CD4-positive, alpha-beta T cell treated with Interleukin-15 for 1 hour (primary cell): ENCODE measurements at places on chromosomes 13 and 19.

GRCh38 chr13:31213651-31214289 lies 14.0 kb downstream of the B3GLCT start:
- DNase-seq, result no peak

DNA sequence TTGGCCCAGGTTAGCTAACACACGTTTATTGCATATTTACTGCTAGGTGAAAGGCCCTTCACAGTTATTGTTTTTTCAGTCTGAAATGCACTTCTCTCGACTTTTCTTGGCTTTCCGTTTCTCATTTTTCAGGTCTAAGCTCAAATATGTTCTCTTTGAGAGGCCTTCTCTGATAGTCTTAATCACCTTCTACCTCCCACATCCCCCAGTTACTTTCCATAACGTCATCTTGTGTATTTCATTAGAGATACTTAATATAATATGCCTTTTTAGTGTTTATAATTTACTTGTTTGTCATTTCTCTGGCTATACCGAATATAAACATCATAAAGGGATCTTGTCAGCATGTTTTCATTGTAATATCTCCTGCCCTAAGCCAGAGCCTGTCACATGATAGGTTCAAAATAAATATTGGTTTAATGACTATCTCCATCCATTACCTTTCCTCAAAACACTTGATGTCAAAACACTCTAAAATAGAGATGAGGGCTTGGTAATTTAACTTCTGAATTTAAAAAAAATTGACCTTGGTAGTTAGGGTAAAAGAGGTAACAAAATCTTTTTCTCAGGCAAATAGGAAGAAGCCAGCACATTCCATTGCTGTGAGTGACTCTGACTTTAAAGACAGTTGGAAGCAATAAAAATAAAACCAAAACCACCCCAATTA lies 168.6 kb upstream of the RFC3 start:
- no peak for DNase-seq

- DNase-seq, result peak; percentile 72
These were observed 50.0 kb upstream of the GPR183 start for GRCh38 chr13:99357131-99357596.

GRCh38 chr13:39370554-39370953 lies 232.4 kb downstream of the LHFPL6 start:
- DNase-seq, result no peak

DNA sequence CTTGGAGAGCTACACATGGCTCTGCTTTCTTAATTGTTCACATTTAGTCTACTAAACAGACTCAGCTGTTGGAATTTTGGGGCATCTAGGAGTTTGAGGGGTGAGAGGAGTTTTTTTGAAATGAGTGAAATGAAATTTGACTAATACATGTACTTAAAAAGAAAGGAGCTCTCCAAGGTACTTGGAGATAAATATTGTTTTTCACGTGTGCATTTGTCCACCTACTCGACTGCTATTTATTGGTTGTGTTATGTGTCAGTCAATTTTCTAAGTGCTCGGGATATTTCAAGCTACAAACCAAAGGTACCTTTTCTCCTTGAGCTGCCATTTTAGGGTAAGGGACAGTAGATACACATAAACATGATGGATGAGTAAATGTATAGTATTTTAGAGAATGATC lies 697.0 kb downstream of the LIG4 start:
- DNase-seq, result no peak

- no peak for DNase-seq
These were observed 458.6 kb downstream of the DACH1 start for GRCh38 chr13:71408416-71408815.

DNA sequence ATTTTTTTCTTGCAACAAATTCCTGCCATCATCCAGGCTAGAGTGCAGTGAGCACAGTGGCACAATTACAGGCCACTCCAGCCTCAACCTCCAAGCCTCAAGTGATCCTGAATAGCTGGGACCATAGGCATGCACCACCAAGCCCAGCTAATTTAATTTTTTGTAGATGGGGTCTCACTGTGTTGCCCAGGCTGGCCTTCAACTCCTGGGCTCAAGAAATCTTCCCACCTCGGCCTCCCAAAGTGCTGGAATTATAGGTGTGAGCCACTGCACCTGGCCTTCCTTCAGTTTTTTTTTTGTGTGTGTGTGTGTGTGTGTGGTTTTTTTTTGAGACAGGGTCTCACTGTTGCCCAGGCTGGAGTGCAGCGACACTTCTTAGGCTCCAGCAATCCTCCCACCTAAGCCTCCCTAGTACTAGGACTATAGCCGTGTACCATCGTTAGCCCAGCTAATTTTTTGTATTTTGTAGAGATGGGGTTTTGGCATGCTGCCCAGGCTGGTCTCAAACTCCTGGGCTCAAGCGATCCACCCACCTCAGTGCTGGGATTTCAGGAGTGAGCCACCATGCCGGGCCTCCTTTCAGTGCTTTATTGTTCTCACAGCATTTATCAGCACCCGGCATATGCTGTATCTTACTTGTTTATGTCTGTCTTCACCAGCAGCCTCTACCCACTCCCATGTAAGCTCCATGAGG lies 5.9 kb upstream of the SRRM5 start:
- DNase-seq, result no peak

- no peak for DNase-seq
These were observed 163.5 kb downstream of the PAN3 start for GRCh38 chr13:28301839-28302238.

DNA sequence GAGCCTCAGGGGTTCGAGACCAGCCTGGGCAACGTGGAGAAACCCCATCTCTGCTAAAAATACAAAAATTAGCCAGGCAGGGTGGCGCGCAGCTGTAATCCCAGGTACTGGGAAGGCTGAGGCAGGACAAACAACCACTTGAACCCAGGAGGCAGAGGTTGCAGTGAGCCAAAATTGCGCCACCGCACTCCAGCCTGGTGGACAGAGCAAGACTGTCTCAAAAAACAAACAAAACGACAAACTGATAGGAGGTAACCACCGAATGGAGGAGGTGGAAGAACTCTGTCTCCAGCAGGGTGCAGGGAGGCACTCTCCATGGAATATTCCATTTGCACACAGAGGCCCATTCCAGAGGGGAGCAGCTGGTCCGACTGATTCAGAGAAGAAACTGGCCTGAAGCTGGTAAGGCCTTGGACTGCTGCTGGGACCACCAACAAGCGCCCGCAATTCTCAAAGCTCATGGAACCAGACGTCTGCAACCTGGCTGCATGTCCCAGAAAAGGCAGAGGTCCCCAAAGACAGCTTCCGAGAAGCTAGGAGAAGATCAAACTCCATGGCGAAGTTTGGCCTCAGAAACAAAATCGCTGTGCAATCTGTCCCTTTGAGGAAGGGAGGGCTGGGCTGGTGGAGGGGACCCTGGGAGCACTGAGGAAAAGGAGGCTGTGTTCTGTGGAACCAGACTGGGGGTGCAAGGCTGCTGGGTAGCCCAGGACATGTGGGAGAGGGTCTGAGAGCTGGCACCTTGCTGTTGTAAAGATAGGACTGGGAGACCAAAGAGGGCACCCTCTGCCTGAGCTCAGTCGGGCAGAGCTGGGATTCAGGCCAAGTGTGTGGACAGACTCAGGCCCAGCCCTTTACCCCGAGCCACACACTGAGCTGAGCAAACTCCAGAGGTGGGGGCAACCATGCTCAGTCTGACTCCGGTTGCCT lies 35.2 kb downstream of the SLC25A42 start:
- no peak for DNase-seq

DNA sequence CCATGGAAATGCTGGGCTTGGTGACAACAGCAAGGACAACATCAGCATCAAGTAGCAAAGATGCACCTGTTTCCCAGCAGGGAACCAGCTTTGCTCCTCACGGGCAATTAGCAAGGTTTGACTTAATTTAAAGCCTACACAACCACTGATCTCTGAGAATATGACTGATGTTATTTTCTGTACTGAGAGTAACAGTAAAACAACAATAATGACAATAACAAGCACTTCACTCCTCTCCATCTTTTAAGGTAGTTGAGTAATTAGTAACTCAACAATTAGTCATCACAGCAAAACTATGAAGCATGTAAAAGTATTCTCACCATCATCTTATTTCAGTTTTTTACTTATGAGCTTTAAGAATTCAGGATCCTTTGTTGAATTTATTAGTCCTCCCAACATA lies 37.3 kb downstream of the ENOX1 start:
- no peak for DNase-seq

DNA sequence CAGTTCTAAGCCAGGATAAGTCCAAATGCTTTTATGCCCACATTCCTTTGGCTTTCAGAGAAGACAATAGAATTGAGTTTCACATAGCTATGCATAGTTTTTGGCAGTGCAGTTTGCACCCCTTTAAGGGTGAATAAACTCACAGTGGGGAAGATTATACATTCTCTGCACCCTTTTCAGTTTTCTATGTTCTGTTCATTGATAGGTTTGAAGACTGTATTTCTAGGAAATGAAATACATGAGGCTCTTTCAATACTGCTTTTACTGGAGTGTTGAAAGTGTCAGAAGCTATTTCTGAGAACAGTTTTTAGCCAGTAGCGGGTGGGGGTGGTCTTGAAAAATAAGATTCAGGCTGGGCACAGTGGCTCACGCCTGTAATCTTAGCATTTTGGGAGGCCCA lies 46.2 kb downstream of the IPO5 start:
- DNase-seq, result no peak

DNA sequence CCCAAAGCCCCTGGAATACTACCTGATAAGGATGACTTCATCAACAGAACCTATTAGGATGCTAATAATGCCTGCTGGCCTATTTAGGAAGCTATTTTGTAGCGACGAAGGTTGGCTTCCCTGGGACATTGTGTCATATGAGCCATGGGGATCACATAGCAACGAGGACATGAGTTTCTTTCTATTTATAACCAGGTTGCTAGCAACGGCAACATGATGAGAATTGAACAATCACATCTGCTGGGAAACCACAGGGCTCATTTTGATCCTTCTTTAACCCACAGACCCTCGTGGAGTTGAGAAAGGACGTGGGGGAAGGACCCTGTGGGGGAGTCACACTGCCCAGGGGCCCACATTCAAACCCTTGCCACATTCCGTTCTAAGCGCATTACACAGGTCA lies 172.2 kb downstream of the COL4A1 start:
- DNase-seq, result no peak

DNA sequence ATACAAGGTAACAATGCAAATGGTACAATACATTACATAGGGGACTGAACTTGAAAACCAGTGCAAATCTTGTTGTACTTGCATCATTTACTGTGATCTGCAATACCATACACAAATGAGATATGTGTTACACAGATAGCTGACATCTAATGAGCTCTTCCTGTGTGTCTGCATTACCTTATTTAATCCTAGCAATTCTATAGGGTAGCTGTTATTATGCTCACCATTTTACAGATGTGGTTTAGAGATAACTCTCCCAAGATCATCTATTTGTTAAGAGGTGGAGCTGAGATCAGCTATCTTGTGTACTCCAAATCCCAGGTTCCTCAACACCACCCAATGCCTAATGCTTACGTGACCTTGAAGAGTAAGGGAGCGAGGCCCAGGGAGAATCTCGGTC lies 21.4 kb upstream of the SERP2 start:
- no peak for DNase-seq

DNA sequence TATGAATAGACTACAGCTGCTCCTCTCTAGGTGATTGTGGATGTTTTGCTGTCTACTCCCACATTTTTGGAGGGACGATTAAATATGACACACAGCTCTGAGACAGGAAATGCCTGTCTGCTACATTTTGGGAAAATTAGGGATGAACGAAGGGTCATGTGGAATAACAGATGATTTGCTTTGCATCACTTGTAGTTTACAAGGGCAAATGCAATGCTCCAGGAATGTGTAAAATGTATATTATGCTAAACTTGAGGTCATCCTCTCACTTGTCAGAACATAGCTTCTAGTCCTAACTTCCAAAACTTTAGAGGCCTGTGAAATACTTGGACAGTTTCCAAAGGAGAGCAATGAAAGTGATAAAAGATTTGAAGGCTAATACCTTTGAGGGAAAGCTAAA lies 284.2 kb upstream of the DACH1 start:
- no peak for DNase-seq

DNA sequence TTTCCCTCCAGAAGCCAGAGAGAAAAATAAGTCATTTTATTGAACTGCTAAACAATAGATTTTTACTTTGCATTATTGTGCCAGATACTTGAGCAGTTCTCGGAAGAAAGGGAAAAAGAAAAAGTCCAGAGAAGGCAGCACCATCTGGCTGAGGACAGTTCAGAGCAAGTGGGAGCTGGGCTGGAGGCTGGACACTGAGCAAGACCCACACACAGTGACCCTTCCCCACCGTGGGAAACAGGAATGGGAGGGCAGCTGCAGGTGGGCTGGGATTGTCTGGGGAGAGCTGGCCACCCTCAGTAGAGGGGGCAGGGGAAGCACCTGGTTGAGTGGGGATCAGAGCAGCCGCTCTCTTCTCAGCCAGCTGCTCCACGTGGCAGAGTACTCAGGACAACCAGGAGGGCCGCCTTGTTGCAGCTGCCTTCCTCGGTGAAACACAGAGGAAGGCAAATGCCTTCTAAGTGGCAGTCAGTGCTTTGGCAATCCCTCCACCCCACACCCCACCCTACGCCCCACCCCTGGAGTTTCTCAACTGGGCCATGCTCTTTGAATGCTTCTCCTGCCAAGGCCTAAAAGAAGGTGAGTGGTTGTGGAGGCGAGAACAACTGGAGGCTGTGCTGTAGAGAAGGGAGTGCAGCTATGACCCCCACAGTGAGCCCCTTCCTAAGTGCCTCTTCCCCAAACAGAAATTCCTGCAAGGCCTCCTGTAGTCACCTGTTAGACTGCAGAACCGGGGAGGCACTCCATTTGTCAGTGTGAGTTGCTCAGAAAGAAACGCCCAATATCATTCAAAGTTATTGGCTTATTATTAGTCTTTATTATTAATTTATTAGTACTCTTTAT lies 179.3 kb downstream of the ZIC5 start:
- no peak for DNase-seq

- no peak for DNase-seq
These were observed 7.9 kb upstream of the JUNB start for GRCh38 chr19:12783291-12783848.

DNA sequence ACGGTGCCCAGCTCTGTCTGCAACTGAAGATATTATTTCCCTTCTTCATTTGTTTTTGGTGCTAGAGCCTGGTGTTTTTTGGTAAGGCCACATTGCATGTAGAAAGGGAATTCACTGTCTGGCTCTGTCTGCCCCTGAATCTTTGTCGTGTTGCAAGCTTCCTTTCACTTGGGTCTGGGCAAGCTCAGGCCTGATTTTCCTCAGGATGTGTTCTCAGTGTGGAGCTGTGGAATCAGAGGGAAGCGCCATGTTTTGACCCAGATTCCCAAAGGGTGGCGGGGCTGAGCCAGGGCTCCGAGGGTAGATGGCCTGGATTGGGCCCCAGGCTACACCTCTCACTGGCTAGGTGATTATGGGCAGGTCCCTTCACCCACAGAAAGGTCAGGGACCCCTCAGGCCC lies 8.6 kb downstream of the PRKCSH start:
- DNase-seq, result no peak

- DNase-seq, result no peak
These were observed 53.1 kb downstream of the ATP7B start for GRCh38 chr13:51958217-51958547.

- DNase-seq, result no peak
These were observed at the start of gene CDX2 for GRCh38 chr13:27969082-27969865. Gene CDX2, minus strand, starts transcription at chr13:27969315. Its CDS starts 309 bp downstream, at chr13:27969006.

GRCh38 chr13:44566601-44567000 lies 9.5 kb downstream of the TSC22D1 start:
- no peak for DNase-seq

- no peak for DNase-seq
These were observed 18.5 kb upstream of the GPR18 start for GRCh38 chr13:99276706-99277105.
